ENCODE measurements at places on chromosomes 1 and 21. TPM values are rescaled to one million over a fixed set of nuclear protein-coding genes. Genes with fewer than 3 reads are reported as not detected.

Gene UBASH3A
- total RNA-seq = not detected

Gene GOLPH3L
- total RNA-seq = 50.1 TPM

Gene PLA2G2F
- not detected for total RNA-seq

Gene TMEM52
- 1.7 TPM for total RNA-seq

Gene CAMK1G
- total RNA-seq = not detected

Gene FCRL6
- not detected for total RNA-seq

Gene CFHR2
- total RNA-seq = not detected

Gene DISP3
- 0.07 TPM for total RNA-seq

Gene PKP1
- not detected for total RNA-seq

Gene ACKR1
- total RNA-seq = 0.13 TPM

Gene HTR6
- total RNA-seq = not detected

Gene TMEM240
- total RNA-seq = 4.0 TPM

Gene NR1I3
- not detected for total RNA-seq

Gene GPR25
- not detected for total RNA-seq

Gene SPRR1B
- not detected for total RNA-seq

Gene CAPN8
- total RNA-seq = not detected

Gene SLC50A1
- 39.1 TPM for total RNA-seq

Gene PAQR6
- 0.36 TPM for total RNA-seq
